Frontal cortex (tissue), 4 donors: ENCODE measurements at places on chromosomes 1 and 21.

DNA sequence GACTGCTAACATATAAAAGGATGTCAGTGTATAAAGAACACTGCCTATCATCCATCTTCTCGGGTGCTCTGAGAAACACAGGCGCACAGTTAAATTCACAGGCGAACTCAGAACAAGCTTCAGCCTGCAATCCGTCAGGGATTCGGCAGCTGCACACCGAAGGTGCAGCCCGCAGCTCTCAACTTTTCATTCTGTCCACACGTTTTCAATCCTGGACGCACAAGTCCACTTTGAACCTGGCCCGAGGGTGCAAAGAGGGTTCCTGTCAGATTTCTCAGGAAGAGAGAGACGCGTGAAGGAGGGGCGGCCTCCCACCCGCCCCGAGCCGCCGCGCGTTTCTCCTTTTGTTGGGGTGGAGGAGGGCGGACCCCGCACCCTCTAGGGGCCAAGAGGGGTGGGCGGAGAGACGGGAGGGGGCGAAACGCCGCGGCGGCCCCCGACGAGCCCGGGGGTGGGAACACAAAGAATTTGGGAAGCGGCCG is 724 bp downstream of the DOCK7 start:
- peak; percentile 34 for DNase-seq

- DNase-seq = no peak
These were observed 165.3 kb downstream of the PGBD5 start for GRCh38 chr1:230260831-230261230.

DNA sequence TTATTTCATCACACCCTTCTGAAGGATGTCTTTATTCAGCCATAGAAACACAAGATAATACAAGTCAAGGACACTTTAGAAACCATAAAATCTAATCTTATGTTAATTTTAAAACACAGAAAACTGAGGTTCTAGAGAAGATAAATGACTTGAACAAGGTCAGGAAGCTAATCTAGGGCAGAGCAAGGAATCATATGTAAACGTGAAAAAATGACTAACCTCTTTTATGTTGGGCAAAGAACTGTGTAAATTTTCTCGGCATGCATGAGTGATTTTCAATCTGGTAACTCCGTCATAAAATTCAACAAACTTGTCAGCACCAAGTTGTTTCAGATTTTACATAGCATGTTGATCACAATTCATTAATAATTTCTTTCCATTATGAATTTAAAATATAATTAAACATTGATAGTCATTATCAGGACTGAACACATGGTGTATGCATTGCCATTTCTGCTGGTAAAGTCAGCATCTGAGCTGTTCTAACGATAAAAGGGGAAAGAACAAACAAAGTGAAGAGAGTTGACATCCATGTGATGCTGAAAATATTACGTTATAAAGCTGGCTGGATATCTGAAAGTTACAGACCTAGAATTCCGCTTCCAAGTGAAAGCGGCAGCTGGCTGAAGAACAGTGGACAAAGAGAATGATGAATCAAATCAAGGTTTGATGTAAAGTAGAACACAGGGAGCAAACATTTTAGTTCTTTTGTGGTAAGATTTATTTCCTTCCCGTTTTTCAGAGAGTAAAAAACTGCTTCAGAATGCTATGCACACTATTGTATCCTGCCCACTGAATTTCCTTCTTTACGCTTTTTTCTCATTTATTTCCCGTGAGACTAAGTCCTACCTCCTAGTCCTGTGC is 1037.4 kb upstream of the TMPRSS15 start:
- DNase-seq = no peak

GRCh38 chr1:57848406-57848805 is 424.5 kb upstream of the DAB1 start:
- no peak for DNase-seq

DNA sequence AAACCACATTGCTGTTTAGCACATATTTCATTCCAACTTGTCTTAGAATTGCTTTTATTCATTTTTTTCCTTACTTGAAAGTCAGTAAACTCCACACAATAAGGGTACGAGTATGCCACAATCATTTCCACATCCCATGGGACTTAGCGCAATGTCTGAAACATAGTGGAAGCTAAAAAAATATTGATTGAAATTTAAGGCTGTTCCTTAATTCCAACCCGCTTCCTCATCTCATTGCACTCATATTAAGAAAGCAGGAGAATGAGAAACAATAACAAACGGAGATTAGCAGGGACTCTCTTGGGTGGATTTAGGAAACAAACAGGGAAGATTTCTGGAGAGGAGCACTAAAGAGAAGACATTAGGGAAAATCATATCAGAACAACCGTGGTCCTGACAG is 39.3 kb upstream of the RGS4 start:
- DNase-seq = no peak
